ENCODE measurements at places on chromosomes 3 and 15. TPM values are rescaled to one million over a fixed set of nuclear protein-coding genes. Genes with fewer than 3 reads are reported as not detected.
A peak's percentile ranks its signal among the peaks of the same experiment; 100 is the strongest.

DNA sequence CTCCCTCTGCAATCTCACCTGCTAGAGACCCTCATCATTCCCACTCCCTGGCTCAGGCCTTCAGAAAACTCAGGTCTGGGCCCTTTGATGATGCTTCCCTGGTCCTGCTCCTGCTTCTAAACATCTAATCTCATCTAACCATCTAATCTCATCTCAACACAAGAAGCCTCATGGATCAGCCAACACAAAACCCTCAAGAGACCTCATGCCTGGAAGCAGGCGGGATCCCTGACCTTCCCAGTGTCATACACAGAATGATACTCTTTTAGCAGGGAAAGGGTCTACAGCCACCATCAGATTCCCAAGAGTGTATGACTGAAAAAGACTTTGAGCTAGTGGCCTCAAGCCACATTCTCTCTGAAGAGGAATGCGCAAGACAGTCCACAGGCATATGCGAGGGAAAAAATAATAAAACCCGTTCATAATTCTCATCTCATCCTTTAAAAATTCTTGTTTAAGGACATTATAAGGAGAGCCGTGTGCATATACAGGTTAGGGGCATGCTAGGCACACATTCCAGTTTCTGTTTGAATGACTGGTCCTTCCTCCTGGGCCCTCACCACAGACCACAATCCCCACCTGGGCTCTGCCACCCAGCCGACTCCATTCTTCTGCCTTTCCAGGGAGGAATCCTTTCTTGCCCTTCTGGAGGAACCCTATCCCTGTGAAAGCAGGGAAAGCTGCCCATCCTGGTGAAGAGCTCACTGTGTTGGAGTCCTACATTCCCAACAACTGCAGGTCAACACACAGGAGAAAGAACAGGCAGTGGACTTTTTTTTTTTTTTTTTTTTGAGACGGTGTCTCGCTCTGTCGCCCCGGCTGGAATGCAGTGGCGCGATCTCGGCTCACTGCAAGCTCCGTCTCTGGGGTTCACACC lies 2.2 kb downstream of the ZXDC start:
- DNase-seq = no peak
- peak overlapping the region; percentile 57 for H3K27ac ChIP-seq
- H3K27me3 ChIP-seq = no peaks in the 10 kb centered on the region
- H3K4me3 ChIP-seq = peak overlapping the region; percentile 88
- peaks cover 37% of the 10 kb centered on the region for H3K4me1 ChIP-seq

GRCh38 chr15:90545095-90545494 lies 15.4 kb downstream of the CRTC3 start:
- peaks cover 6% of the 10 kb centered on the region for H3K36me3 ChIP-seq
- no peaks in the 10 kb centered on the region for H3K27me3 ChIP-seq
- no peak overlapping the region for H3K27ac ChIP-seq
- no peak for DNase-seq

CHST2 gene
- 44.5 TPM for total RNA-seq

CCDC54 gene
- not detected for total RNA-seq

IL20RB gene
- not detected for total RNA-seq

Measured in osteocyte (in vitro differentiated cells).